Kidney tubule cell (primary cell): ENCODE measurements at places on chromosomes 7 and 10.

DNA sequence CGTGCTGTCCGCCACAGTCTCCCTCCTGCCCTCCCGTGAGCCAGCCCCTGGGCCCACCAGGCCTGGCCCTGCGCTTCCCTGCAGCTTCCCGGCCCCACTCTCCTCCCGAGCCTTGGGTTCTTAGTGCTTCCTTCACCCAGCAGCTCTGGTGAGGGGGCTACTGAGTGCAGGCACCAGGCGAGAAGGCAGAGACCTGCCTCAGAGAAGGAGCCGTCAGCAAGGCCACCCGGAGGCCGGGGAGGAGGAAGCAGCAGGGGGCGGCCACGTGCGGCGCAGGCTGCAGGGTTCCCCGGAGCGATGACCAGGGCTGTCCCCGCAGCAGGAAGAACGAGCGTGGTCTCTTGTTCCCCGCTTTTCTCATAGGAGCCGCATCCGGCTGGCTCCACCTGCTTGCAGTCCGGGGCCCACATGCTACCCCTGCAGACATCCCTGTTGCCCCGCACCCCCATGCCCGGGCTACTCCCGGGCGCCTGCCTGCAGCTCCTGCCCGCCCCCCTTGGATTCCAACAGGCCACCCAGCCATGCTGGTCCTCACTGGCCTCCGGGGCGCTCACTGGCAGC lies 20.5 kb downstream of the YKT6 start:
- DNase-seq = peak; percentile 26

GRCh38 chr7:572416-573268 lies 53.0 kb upstream of the PDGFA start:
- DNase-seq = no peak

GRCh38 chr10:28768227-28768626 lies 90.9 kb downstream of the BAMBI start:
- peak; percentile 8 for DNase-seq

- DNase-seq = no peak
Observed at GRCh38 chr7:36881233-36881874, 157.1 kb upstream of the AOAH start.
